ENCODE measurements at places on chromosomes 7 and 10.

GRCh38 chr10:122286867-122287266 lies 15.8 kb downstream of the BTBD16 start:
- peak; percentile 84 for DNase-seq

DNA sequence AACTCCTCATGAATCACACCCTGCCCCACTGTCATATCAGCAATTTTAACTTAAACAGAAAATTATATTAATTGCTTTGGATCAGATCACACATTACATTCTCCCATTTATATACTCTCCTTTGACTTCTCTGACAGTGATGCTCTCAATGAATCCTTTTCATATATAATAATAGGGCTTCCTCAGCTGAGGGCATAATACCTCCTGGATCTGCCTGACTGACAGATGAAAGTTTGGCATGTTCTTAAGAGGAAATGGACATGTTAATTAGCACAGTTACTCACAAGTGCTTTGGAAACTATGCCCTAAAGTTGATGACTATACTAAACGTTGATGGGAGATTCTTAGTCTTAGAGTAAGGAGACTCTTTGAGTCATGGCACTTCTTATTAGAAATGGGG lies 478.2 kb upstream of the LRRN3 start:
- DNase-seq: no peak

DNA sequence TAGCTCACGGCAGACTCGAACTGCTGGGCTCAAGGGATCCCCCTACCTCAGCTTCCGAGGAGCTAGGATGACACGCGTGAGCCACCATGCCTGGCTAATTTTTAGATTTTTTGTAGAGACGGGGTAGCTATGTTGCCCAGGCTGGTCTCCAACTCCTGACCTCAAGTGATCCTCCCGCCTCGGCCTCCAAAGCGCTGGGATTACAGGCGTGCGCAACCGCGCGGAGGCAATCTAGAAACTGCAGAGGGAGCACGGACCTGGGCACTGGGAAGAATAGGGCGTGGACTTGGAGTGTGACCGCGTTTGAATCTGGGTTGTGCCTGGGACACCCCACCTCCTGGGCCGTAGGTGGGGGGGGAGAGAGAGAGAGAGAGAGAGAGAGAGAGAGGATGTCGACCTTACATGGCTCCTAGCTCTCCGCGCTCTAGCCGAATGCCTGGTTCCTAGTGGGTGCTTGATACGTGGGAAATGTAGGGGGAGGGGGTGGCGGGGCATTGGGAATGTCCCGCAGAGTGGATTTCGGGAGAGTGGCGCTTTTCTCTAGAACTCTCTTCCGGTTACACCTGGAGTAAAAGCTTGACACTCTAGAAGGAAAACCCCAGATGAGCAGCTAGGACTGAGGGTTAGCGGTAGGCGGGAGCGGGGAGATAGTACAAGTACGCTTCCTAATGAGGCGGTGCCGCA lies 1.2 kb upstream of the MAP3K8 start:
- DNase-seq: no peak

GRCh38 chr10:47024046-47024322 lies 112.8 kb downstream of the PTPN20 start:
- no peak for DNase-seq

GRCh38 chr7:136114966-136115762 lies 138.0 kb upstream of the MTPN start:
- DNase-seq: no peak

DNA sequence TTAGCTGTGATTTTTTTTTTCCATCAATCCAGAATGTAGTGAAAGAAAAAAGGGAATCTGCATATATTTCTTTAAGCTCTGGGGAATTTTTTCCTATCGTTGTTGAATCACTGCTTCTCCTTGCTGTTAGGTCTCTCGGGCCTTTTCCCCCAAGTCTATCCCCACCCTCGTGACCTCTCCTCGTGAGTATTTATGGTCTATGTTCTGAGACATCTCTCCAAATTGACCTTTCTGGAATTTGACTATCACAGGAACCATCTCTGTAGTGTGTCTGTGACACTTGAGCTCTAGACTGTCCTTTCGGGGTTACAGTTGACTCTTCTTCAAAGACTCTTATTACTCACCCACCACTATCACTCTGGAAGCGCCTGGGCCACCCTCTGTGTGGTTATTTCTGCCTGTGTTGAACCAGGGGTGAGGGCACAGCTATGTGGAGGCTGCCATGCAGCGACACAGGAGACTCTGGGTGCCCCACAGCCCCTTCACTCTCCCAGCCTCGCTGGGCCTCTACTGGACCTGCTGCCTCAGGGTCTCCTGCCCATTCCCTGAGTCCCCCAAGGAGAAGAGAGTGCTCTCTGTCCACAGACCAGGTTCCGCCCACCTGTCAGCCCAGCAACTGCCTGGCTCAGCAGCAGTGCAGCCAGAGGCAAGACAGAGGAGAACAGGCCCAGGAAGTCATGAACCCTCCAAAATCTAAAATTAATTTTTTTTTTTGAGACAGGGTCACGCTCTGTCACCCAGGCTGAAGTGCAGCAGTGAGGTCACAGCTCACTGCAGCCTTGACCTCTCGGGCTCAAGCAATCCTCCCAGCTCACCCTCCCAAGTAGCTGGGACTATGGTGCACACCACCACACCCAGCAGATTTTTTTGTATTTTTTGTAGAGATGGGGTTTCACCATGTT lies 45.7 kb upstream of the PTPRN2 start:
- DNase-seq: no peak

GRCh38 chr10:92284112-92284704 lies 6.7 kb downstream of the CPEB3 start:
- DNase-seq: no peak

- no peak for DNase-seq
Observed at GRCh38 chr7:102291056-102291915, 4.6 kb downstream of the SH2B2 start.

DNA sequence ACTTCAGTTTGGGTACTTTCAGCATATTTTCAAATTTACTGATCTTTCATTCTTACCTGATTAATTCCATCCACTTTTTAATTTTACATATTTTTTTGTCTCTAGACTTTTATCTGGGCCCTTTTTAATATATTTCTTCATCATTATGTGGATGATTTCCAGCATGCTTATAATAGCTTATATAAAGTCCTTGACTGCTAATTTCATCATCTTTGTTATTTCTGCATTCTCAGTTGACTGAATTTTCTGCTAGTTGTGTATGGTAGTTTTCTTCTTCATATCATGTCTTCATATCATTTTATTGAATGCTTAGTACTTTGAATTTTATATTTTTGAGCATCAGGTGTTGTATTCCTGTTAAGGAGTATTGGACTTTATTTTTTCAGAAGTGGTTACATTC lies 39.6 kb downstream of the STAM start:
- DNase-seq: no peak

DNA sequence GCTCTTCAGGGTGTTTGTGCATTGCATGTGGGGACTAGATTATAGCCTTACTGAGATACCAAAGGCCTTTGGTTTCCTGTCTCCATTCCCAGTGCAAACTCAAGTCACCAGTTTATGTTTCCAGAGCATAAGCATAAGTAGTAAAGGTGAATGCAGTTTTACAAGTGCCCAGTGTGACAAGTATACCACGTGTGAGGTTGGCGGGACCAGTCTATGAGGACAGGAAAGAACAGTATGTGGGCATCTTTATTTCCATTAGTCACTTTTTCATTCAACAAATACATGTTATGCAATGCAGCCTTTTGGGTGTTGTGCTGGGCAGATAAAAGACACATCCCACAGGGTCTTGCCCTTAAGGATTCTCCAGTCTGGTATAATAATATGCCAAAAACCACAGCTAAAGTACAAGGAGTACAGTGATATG lies 146.5 kb downstream of the ARID5B start:
- no peak for DNase-seq

DNA sequence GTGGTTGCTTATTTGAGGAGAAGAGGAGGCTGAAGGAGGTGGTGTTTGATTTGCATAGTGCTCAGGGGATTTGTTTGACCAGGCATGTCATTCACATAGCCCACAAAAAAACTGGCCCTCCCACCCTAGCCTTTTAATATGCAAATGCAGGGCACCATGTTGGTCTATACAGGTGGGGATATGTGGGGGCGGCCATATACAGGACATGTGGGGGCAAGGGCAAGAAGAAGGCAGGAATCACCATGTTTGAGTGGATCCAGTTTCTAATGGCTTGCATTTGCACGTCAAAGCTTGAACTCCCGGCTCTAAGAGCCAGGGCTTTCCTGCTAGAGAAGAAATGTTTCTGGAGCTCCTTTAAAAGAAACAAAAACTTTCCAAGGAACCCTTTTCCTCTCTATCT lies 541.0 kb downstream of the ZWINT start:
- DNase-seq: no peak

DNA sequence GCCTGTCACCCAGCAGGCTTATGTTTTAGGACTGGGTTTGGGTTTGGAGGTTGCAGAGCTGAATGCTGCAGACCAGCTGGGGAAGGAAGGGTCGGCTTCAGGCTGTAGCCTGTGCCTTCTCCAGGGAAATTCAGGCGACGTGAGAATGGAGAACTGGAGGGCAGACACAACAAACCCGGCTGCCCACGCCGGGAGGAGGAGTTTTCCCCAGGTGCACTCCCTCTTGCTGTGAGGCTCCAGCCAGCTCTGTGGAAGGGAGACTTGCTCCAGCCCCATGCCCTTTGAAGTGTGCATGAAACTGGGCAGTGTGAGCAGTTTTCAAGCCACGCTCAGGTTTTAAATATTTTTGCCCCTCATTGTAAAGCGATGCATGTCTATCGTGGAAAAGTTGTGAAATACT lies 279.1 kb downstream of the CCSER2 start:
- no peak for DNase-seq
